ENCODE measurements at places on chromosomes 5 and 9.
A peak's percentile ranks its signal among the peaks of the same experiment; 100 is the strongest.

GRCh38 chr5:119070578-119070827 is 384 bp upstream of the DMXL1 start:
- DNase-seq: no peak

- DNase-seq: no peak
Observed at GRCh38 chr9:130382636-130383349, 62.0 kb upstream of the ASS1 start.

DNA sequence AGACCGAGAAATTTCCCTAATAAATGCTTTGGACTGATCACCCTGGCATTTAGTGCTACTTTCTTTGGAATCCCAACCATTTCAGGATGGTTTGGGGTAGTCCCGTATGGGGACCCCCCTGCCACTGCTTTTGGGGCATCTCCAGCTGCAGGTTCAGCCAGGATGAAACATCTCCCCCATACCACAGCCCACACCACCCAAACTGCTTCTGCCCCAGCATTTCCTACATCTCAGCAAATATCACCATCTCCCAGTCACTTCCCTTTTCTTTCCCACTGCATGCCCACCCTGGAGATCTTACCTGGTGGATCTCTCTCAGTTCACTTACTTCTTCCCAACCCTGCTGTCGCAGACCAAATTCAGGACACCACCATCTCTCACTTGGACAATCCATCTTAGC is 4.8 kb upstream of the P4HA2 start:
- DNase-seq: no peak

GRCh38 chr9:6782981-6783380 is 25.2 kb downstream of the KDM4C start:
- no peak for DNase-seq

DNA sequence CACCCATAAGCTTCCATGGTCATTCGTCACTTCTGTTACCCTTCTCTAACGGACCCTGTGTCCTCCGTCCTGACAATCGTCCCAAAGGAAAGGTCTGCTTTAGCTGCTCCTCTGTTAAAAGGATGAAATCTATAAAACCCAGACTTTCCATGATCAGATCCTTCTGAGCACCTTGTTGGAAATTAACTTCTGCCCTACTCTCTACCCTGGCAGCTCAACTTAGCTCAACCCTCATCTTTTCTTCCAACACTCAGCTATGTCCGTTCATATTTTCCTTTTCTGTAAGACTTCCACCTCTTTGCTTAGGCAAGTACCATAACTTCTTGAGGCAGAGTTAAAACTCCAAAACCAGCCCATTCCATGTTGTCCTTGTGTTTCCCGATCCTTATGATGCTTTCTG is 205.4 kb downstream of the SPATA31A6 start:
- DNase-seq: peak; percentile 3

- no peak for DNase-seq
Observed at GRCh38 chr9:133181561-133181960, 17.8 kb upstream of the GBGT1 start.

DNA sequence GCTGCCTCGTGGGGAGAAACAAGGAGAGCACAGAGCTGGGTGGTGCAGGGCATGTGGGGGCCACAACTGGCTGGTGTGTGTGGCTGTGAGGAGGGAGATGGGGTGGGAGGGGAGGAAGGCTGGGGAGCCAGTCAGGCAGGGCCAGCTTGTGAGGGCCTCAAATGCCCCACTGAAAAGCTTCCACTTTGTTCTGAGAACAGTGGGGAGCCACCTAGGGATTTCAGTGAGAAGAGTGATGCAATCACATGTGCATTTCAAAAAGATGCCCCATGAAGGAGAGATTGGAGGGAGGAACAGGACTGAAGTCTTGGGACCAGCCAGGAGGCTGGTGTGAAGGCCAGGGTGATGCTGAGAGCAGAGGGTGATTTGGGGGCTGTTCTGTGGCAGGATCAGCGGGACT is 1.3 kb downstream of the OR13J1 start:
- no peak for DNase-seq

DNA sequence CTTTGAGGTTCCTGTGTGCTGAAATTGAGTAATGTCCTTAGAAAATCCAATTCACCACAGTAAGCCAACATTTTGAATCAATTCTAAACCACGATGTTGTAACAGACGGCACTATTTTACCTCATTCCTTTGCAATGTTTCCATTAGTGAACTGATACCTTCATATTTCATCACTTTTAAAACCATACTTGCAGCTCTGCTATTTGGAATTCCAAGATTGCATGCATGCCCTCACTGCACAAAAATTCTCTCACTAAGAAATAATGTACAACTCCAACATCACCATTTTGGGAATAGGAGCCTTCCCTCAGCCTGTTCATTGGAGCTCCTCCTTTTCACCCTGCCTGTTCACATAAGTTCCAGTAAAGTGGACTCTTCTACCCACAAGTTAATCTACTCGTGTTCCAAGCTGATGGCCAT is 74.8 kb upstream of the TGFBR1 start:
- peak; percentile 94 for DNase-seq

DNA sequence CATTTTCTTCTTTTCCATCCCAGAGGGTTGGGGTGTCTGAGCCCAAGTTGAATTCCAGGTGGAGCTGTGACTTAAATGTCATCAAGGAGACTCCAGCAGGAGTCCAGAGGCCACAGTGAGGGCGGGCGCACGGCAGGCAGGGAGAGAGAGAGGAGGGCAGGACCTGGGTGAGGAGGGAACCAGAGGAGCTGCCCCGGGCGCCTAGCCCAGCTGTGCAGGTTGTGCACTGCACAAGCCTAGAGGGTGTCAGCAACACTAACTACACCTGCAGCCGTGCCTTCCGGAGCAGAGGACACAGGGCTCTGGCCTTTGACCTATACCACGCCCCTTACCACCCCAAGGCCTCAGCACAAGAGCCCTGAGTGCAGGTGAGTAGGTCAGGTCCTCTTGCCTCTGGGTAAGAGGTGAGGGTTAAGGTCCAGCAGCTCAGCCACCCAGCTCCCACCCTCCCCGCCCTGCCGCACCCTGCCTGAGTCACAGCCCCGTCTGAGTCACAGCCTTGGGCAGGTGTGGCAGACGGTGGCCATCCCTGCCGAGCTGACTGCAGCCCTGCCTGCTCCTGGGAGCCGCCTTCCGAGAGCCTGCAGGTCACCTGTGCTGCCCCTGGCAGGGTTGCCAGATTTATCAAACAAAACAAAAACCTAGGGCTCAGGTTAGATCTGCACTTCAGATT is 6.4 kb upstream of the AGPAT2 start:
- peak; percentile 51 for DNase-seq

DNA sequence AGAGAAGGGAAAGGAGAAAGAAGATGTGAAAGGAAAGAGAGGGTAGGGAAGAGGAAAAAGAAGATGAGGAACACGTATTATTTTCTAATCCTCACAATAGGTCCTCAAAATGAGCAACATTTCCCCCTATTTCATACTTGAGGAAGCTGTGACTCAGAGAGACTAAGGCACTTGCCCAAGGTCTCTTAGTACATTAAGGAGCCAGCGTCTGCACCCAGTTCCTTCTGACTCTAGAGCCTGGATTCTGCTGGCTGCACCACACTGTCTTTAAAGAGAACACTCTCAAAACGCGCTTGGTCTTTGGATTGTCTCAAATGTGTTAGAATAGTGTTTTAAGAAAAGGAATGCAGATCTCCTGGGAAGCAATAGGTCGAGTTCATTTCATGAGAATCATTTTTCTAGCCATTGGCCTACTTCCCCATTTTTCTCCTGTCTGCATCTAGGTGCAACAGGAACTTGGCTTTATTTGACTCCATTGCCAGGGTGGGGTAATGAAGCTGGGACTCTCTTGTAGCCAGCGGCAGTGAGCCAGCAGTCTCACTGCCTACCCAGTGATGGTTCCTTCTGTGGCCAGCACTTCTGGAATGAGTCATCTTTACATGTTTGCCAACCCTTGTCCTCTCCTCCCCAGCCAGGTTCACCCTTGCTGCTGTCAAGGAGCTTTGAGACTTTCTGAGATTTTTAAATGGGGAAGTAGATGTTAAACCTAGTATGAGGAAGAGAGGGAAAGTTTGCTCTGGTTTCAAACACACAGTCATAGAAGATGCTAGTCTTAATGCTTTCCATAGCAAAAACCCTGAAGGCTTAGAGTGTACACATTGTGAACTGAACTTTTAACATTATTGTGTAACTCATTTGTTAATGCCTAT is 82.7 kb downstream of the DOCK8 start:
- peak; percentile 14 for DNase-seq

DNA sequence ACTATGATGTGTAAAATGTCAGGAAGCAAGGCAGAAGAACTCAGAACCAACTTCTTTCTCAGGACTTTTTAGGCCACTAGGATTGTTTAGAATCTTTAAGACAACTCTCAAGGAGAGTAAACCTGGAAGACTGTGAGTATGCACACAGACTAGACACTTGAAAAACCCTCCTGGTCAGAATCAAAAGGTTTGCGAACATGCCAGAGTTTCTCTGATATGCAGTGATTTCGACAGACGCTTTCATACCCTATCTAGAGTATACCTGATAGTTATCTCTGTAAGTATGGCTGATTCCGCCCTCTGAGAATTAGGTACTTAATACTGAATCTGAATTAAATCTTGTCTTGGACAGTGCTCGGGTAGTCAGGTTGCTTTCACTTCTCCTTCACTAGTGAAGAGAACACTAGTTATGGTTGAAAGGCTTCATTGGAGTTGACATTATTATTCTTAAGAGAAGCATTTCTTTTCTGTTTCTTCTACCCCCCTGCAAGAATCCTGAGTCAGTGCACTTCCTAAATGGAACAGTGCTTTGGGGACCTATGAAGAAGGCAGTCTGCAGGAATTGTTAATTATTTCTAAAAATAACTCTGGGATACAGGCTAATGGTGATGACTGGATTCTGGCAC is 158.1 kb downstream of the HACD4 start:
- peak; percentile 69 for DNase-seq

- DNase-seq: no peak
Observed at GRCh38 chr9:86636519-86636918, 282.3 kb upstream of the TUT7 start.

DNA sequence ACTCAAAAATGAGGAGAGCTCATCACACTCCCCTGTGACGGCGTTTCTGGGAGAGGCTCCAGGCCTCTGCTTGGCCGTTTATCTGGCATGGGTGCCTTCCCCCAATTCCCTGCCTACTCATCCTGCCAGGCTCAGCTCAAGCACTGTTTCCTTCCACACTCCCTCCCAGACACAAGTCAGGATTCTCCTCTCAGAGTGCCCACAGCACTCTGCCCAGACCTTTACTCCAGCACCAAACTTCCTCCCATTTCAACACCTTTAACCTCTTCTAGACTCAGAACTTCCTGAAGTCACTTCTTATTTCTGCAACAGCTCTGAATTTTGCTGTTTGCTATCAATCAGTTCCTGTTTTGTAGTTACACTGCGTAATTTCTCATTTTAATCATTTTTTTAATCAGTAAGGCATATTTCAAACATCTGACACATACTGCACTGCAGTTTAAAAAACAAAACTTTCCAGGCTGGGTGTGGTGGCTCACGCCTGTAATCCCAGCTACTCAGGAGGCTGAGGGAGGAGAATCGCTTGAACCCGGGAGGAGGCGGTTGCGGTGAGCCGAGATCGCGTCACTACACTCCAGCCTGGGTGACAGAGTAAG is 16.0 kb downstream of the TRMO start:
- peak; percentile 16 for DNase-seq

DNA sequence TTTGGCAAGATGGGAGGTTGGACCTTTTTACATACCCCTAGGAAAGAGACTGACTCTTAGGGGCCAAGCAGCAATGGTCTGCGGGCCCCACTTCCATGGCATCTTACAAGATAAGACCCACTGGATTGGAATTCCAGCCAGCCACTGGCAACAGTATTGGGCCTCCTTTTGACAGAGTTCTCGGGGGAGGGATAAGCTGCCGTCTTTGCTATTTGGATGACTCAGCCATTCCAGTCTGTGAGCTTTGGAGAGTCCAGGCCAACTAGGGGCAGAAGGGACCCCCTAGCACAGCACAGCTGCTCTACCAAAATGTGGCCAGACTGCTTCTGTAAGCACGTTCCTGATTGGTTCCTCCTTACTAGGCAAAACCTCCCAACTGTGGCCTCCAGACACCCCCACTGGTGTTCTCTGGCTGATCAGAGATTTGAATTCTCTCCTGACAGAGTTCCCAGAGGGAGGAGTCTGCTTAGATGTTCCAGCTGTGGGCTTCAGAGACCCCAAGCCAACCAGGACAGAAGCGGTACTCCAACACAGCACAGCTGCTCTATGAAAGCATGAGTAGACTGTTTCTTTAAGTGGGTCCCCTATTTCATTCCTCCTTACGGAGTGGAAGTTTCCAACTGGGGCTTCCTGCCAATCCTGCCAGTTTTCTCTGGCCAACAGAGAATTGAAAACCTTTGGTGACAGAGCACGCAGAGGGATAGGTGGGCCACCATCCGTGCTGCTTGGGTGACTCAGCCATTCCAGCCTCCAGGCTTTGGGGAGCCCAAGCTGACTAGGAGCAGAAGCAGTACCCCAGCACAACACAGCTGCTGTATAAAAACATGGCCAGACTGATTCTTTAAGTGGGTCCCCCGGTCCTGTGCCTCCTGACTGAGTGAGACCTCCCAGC is 672.1 kb upstream of the RIOK2 start:
- DNase-seq: peak; percentile 59

DNA sequence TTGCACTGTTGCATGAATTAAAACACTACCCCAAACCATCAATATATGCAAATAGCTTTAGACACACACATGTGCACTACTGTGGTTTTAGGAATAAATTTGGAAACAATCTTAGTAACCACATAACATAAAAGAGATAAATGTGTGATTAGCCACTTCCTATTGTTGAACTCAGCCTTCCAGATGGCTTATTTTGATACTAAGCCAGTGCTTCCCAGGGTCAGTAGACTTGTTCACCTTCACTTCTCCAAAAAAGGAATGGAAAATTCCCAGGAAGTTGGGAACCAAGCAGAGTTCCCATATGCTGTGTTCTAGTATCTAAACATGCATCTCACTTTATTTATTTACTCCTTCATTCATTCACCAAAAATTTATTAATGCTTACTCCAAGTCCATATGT is 47.8 kb downstream of the SVEP1 start:
- peak; percentile 87 for DNase-seq

DNA sequence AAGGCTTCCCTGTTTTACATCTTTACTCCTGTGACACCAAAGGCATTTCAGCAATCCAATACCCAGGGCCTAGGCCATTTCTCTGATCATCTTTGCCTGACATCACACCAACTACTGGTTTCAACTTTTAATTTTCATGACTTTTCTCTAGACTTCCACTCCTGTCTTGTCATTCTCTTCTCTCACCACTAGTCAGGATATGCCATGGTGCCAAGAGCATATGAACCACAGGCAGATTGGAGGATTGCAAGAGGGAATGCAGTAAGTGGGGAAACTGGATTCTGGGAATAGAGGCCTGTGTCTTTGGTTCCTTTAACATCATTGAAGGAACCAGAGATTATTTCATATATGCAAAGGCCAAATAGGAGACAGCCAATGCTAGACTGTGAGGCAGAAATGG is 69.3 kb downstream of the ANKRD31 start:
- peak; percentile 15 for DNase-seq

GRCh38 chr5:125011419-125011818 is 265.0 kb upstream of the ZNF608 start:
- DNase-seq: no peak
